CD8-positive, alpha-beta memory T cell (primary cell): ENCODE measurements at places on chromosomes 11 and 22. TPM values are rescaled to one million over a fixed set of nuclear protein-coding genes. Genes with fewer than 3 reads are reported as not detected.

The PNPLA3 gene
- not detected for total RNA-seq

The TRIM49D1 gene
- total RNA-seq, result not detected

The MUC2 gene
- not detected for total RNA-seq

The RBM4 gene
- total RNA-seq, result 124 TPM

The PRR14L gene
- 52.1 TPM for total RNA-seq

The OR5P2 gene
- not detected for total RNA-seq

GRCh38 chr11:2929950-2930703 lies 907 bp upstream of the PHLDA2 start:
- peak overlapping the region; percentile 56 for H3K4me3 ChIP-seq
- DNase-seq, result no peak
- H3K27me3 ChIP-seq, result peaks cover 6% of the 10 kb centered on the region
- H3K4me1 ChIP-seq, result peaks cover 25% of the 10 kb centered on the region
- H3K36me3 ChIP-seq, result no peaks in the 10 kb centered on the region
- peak overlapping the region; percentile 31 for H3K27ac ChIP-seq

- peaks cover 10% of the 10 kb centered on the region for H3K4me1 ChIP-seq
- no peaks in the 10 kb centered on the region for H3K27me3 ChIP-seq
- no peaks in the 10 kb centered on the region for H3K36me3 ChIP-seq
- no peak for DNase-seq
- H3K4me3 ChIP-seq, result no peak overlapping the region
Observed at GRCh38 chr22:35547987-35548721, 7.5 kb downstream of the RASD2 start.

GRCh38 chr11:9606809-9607510 lies 33.5 kb downstream of the WEE1 start:
- H3K27me3 ChIP-seq, result no peaks in the 10 kb centered on the region
- no peaks in the 10 kb centered on the region for H3K36me3 ChIP-seq
- peaks cover 6% of the 10 kb centered on the region for H3K4me1 ChIP-seq
- no peak for DNase-seq
- H3K4me3 ChIP-seq, result no peak overlapping the region

- H3K27me3 ChIP-seq, result no peaks in the 10 kb centered on the region
- H3K27ac ChIP-seq, result no peak overlapping the region
- no peaks in the 10 kb centered on the region for H3K4me1 ChIP-seq
- H3K36me3 ChIP-seq, result no peaks in the 10 kb centered on the region
Observed at GRCh38 chr11:117483372-117483771, 155.7 kb downstream of the CEP164 start.

DNA sequence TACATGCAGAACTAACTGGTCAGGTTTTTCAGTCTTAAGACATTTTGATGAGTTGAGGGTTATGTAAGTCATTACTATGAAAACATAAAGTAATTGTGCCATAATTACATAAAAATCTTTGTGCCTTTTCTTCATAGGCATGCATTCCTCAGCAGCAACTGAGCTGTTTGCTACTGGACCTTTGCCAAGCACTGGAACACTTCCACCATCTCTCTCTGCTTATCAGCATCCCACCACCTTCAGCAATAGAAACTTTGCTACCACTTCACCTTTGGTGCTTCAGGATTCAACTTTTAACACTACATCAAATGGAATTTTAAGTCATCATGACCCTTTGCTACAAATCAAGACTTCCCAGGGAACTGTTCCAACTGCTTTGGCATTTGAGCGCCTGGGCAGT lies 39.0 kb downstream of the QSER1 start:
- no peak for DNase-seq
- H3K27ac ChIP-seq, result no peak overlapping the region
- H3K4me1 ChIP-seq, result no peaks in the 10 kb centered on the region
- no peaks in the 10 kb centered on the region for H3K27me3 ChIP-seq
